ENCODE measurements at places on chromosomes 5 and 9.

DNA sequence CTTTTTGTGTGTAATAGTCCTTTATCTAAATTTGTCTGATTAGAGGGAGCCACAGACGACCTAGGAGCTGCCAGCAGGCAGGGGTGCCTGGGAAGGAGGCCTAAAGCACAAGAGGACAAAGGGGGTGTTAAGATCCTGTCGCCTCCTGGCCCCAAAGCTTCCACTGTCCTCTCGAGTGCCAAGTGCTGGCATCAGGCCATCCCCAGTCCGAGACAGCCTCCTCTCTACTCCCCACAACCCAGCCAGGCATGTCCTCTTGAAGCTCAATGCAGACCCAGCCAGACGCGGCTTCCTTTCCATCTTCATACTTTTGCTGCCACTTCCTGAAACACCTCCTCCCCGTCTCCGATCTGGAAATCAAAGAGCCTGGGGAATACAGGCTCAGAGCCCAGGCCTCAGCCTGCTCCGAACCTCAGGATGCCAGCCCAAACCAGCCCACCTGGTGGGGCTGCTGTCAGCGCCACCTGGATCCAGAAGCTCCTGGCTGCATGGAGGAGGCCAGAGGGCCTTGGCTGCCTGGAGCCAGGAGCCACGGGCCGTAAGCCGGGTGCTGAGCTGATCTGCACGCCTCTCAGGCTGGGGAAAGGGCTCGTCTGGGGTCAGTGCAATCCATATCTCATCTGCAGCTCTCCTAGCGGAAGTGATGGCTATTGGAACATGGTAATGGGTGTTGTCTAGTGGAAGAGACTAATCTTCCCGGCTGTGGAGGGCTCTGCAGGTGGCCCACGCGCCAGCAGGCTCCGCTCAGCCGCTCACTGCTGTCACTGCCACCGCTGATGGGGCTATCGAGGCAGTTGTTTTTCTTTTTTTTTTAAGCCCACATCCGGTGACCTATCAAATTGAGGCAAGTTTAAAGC is 60.2 kb upstream of the FUBP3 start:
- DNase-seq = no peak

DNA sequence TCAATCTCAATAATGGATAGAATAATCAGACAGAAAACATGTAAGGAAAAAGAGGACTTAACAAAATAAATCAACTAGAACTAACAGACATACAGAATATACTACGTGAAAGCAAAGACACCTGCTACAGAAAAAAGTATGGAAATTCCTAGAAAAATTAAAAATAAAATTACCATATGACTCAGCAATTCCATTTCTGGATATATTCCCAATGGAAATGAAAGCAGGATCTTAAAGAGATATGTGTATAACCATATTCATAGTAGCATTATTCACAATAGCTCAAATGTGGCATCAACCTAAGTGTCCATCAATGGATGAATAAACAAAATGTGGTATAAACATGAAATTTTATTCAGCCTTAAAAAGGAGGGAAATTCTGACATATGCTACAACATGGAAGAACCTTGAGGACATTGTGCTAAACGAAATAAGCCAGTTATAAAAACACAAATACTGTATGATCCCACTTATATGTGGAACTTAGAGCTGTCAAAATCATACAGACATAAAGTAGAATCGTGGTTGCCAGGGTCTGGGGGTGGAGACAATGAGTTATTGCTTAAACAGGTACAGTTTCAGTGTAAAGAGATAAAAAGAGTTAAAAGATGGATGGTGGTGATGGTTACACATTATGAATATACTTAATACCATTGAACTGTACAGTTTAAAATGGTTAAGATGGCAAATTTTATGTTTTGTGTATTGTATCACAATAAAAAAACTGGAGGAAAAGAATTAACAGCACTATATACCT is 6.9 kb downstream of the PLAA start:
- DNase-seq = no peak

- no peak for DNase-seq
Measured at GRCh38 chr9:24096756-24097155, 270.7 kb upstream of the ELAVL2 start.

DNA sequence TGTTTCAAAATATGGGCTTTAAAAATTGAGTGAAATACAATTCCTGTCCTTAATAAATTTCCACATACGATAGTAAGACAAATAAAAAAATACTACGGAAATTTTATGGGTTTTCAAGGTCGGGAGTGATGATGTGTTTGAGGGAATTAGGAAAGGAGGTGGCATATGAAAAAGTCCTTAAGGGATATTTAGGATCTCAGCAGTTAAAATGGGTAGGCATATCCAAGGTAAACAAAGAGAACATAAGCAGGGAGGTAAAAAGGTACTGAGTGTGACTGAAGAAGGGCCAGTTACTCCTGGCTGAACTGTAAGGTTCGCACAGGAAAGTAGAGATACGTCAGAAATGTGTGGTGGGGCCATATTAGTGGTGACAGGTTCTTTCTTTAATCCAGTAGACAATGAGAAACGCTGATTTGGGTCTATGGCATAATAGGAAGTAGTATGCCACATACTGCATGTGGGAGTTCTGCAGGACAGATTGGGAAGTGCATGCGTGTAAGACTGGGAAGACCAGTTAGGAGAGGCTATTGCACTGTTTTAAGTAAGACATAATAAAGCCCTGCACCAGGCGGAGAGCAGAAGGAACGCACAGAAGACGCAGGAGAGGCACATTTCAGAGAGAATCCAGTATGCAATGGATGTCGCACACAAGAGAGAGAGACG is 937 bp upstream of the HMGCR start:
- peak; percentile 56 for DNase-seq

DNA sequence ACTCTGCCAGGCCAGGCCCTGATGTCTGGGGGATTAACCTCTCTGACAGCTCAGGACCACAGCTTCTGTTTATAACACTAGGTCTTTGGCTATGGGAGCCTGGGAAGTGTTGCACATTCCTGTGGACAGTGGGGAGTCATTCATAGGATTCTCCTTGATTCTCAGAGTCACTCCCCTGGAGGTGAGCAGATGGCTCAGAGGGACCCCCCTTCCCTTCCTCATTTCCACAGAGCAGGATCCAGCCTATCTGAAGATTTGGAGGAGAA is 60.2 kb downstream of the NRG2 start:
- no peak for DNase-seq

DNA sequence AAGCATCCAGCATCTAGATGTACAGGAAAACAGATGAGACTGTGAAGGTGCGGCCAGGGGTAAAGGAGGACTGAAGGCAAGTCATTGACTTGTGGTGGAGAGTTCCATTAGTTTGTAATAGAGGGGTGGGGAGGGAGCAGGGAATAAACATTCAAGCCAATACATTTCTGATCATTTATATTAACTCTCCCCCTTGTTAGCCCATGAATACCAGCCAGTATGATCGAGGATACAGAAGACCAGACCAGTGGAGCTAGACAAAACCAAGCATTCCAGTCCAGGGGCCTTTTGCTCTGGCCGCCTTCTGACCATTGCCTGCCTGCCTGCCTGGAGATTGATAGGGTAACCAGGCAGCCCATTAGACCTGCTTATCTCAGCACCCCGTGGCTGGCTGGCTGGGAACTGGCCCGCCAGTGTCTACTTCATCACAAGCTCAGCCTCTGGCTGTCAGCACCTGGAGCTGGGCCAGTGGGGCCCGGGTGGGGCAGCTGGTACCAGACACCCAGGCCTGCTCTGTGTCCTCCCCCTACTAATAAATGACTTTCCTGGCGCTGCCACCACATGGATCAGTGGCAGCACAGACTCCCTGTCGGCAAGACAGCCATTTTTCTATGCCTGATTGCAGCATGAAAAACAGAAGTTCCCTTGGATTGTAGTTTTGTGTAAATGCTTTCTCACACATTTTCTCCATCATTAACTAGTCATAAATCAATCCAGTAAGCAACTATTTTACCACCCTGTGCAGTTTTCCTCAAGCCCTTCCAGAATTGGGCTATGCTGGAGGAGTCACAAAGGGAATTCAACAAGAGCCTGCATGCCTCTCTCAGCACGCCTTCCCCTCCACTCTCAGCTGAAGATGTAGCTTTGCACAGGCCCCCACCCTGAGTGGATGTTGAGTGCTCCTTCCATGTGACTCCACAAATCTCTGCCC is 181.3 kb downstream of the SNCAIP start:
- no peak for DNase-seq

DNA sequence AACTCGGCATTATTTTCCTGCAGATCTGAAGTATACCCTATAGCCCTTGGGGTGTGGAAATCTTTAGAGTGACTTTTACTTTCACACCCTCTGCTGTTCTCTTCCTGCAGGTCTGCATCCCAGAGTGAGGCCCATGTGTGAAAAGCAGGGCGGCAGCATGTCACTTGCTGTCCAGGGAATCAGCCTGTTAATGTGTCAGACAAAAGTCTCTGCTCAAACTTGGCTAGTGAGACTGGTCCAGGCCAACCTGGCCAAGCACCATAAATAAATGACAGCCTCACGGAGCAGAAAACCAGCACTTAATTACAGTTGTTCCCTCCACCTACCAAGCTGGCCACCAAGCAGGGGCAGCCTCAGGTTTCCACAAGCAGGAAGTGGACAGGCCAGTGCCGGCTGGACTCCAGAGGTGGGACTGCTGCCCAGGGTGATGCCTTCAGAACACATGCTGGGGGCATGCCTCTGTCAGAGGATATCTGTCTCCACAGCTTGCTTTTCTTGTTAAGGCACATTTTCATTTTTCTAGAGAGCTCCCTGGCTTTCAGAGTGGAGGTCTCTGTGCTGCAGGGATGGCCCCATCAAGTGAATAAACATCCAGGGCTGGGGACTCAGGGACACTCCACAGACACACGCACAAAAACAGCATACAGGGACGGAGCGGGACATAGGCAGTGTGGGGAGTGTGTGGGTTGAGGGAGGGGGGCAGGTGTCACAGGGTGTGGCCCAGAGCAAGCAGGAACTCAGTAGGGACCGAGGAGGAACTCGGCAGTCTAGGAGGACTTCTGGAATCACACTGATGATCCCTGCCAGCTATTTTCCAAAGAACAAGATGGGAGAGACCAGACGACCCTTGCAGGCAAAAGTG is 243.8 kb upstream of the IRX1 start:
- DNase-seq = no peak

GRCh38 chr5:21071421-21071820 is 1083.4 kb upstream of the CDH18 start:
- DNase-seq = no peak

- DNase-seq = no peak
Measured at GRCh38 chr5:99010294-99010693, 81.5 kb upstream of the CHD1 start.

- DNase-seq = no peak
Measured at GRCh38 chr9:114143234-114143633, 12.1 kb upstream of the COL27A1 start.

DNA sequence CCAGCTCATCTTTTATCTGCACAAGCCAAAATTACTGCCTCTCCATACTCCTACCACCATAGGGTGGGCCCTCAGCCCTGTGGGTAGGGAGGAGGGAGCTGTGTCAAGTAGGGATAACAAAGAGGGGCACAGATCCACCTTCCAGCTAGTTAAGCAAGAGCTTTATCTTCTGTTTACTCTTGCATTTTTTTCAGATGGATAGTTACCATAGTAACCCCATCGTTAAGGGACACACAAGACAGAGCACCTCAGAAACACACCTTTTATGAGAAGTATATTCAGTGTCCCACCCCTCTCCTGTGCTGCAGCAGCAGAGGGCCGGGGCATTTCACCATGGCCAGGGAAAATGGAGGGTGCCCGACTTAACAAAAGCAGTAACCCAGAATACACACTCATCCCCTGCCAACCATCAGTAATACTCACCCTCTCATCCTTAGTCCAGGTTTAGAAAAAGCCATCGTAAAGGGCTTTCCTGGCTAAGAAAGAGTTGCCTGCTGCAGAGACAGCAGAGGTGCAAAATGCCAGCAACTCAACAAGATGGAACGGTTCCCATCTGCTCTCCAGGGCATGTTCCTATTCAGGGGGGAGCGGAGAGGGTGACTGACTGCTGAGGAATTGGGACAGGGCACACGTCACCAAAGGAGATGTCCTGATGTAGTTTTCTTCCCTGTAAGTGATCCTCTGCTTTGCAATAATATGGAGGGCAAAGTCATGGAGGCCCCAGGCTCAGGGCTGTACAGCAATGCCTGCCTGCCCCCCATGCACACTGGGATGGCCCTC is 25.1 kb downstream of the MACROH2A1 start:
- DNase-seq = no peak

DNA sequence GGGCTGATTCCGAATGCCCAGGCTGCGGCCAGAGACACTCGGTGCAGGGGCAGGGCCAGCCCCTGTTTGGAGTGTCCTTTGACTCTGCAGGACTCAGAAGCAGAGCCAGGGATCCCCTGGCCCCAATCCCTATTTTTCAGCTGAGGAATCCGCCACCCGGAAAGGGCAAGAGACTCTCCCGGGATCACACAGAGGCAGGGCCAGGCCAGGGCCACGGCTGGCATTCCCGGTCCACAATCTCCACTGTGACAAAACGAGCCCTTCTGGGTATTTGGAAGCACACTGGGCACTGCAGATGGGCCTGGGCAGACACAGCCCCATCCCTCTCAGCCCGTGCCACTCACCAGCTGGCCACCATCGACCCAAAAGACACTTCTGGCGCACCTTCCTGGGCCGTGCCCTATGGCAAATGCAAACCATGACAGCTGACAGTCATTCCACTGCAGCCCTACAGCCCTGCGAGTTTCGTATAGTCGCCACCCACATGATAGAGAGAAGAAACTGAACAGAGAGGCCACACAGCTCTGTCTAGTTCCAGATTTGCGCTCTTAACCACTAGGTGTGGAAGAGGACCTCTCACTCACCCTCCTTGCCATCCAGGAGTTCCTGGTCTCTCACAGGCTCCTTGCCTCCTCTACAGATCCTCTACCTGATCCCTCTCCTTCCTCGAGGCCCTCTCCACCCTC is 13.3 kb downstream of the NR5A1 start:
- DNase-seq = peak; percentile 70

DNA sequence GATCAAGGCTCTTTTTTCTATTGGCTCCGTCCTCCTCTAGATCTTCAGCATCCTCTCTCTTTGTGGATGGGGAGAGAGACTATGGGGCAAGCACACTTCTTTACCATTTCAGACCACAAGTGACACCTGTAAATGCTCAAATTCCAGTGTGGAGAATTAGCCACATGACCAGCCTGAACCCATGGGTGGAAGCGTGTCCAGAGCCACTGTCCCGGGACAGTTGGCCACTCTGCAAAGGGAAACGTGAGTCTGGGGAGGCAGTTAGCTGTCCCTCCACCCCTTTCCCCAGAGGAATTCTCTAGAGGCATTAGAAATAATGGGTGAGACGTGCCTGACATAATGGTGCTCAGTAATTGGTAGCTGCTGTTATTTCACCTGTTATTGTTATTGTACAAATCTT is 40.9 kb downstream of the AMBP start:
- DNase-seq = no peak

DNA sequence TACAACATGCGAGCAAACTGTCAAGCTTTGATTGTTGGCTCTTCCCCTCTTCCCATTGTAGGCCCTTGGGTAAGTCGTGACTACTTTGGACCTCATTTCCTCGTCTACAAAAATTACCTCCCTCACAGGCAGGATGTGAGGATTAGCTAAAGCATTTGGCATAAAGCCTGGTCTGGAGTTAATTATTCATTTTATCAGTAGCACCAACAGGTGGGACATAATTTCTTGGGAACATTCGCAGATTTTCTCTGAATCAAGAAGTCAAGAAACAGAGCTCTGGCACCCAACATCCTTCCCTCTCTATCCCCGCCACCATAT is 39.9 kb upstream of the SEMA6A start:
- no peak for DNase-seq

Measured in GM20000 (cell line).